Ascending aorta (tissue), 2 donors: ENCODE measurements at places on chromosomes 16 and 17. TPM values are rescaled to one million over a fixed set of nuclear protein-coding genes. Genes with fewer than 3 reads are reported as not detected.

- DNase-seq, result no peak
- peak overlapping the region; percentile 90 for H3K27ac ChIP-seq
- no peaks in the 10 kb centered on the region for H3K27me3 ChIP-seq
- H3K4me3 ChIP-seq, result no peak overlapping the region
- peaks cover under 1% of the 10 kb centered on the region for H3K36me3 ChIP-seq
These were observed 21.9 kb downstream of the AKAP1 start for GRCh38 chr17:57106836-57107497.

GRCh38 chr17:13181683-13182082 lies 163.9 kb upstream of the ELAC2 start:
- no peak overlapping the region for H3K27ac ChIP-seq
- no peak for DNase-seq
- H3K36me3 ChIP-seq, result no peaks in the 10 kb centered on the region
- no peaks in the 10 kb centered on the region for H3K27me3 ChIP-seq
- no peaks in the 10 kb centered on the region for H3K4me1 ChIP-seq

GRCh38 chr17:41308251-41308917 lies 725 bp downstream of the KRTAP16-1 start:
- peak; percentile 71 for DNase-seq
- H3K36me3 ChIP-seq, result no peaks in the 10 kb centered on the region
- H3K4me1 ChIP-seq, result no peaks in the 10 kb centered on the region

The USP10 gene
- total RNA-seq, result 27.8 TPM

The RASD1 gene
- 293 TPM for total RNA-seq

- no peaks in the 10 kb centered on the region for H3K4me1 ChIP-seq
- no peak overlapping the region for H3K4me3 ChIP-seq
- H3K36me3 ChIP-seq, result no peaks in the 10 kb centered on the region
- H3K27me3 ChIP-seq, result no peaks in the 10 kb centered on the region
- H3K27ac ChIP-seq, result no peak overlapping the region
These were observed 36.8 kb downstream of the CPD start for GRCh38 chr17:30415491-30415890.

The KRT222 gene
- total RNA-seq, result 3.4 TPM

DNA sequence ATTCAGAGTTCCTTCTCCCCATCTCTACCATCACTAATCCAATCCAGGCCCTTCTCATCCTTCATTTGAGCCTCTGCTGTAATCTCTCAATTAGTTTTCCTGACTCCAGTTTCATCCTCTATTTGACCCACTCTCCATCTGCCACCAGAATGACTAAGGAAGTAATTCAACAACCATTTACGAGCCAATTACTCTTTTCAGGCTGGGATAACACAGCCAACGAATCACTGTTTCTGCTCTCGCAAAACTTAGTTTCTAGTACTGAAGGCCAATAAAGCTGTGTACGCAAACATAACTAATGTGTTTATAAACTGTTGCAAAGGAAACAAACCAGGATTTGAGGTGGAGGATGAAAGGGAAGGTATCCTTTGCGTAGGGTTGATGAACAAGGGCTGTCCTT lies 53.7 kb downstream of the MAP2K6 start:
- H3K27me3 ChIP-seq, result no peaks in the 10 kb centered on the region
- H3K4me3 ChIP-seq, result no peak overlapping the region
- no peaks in the 10 kb centered on the region for H3K36me3 ChIP-seq
- no peak overlapping the region for H3K27ac ChIP-seq
